ENCODE measurements at places on chromosomes 12 and 14.

DNA sequence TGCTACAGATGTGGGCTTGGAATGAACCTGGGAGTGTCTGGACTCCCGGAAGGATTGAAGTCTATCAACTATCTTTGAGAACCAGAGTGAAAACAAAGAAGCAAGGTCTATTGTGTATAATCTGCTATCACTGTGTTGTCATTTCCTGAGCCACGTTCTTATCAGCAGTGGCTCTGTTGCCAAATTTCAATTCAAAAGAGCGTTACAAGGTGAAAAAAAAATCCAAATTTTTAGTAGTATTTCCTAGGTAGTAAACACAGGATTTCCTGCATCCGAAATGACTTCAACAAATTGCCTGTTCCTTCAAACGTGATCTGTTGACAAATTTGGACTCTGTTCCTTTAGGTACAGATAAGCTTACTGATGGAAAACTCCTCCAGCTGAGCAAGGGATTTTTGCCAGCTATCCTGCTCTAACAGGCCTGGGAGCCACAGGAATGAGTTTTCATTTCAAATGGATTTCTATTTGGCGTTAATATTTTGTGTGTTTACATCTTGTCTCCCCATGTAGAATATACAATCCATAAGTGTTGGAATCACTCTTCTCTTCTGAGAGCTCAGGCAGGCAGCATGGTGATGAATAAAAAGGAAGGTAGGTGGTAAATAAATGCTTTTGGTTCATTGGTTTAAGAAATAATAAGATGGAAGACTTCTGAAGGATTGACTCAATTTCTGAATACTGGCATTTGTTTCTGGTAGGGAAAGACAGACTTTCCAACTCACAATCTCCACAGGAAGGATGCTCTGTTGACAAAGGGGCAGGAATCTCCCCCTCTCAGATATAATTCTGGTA lies 58.5 kb downstream of the GPR135 start:
- DNase-seq = no peak

DNA sequence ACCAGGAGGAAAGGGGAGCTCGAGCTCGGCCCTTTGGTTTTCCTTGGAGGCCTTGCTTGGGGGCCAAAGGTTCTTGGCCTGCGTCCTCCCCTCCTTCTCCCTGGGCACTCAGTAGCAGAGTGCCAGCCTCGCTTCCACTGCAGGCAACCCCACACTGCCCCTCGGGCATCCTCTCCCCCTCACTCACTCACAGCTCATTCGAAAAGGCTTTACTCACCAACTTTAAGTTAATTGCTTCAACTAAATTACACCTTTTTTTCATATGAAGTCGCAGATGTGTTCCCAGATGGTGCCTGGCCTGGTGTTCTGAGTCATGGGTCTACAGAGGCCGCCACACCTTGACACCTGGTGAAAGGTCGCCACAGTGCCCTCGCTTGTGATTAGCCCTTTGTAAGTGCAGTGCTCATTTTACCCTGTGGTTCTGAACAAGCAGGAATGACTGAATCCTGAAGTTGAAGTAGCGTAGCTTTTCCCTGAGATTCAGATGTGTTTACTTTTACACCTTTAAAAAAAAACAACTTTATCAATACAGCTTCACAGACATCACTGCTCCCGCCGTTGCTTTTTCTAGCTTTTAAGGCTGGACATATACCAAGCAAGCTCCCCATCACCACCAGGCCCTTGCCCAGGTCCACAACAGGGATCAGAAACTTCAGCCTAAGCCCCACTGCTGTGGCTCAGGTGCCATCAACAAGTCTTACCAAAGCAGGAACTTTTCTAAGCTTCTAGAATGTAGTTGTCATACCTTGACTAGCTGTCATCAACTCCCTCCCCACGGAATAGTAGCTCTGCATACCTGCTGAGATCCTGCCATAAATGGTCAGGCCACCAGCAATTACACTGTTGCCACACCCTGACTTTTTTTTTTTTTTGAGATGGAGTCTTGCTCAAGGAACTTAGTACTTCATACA lies 20.3 kb upstream of the ADIPOR2 start:
- no peak for DNase-seq

DNA sequence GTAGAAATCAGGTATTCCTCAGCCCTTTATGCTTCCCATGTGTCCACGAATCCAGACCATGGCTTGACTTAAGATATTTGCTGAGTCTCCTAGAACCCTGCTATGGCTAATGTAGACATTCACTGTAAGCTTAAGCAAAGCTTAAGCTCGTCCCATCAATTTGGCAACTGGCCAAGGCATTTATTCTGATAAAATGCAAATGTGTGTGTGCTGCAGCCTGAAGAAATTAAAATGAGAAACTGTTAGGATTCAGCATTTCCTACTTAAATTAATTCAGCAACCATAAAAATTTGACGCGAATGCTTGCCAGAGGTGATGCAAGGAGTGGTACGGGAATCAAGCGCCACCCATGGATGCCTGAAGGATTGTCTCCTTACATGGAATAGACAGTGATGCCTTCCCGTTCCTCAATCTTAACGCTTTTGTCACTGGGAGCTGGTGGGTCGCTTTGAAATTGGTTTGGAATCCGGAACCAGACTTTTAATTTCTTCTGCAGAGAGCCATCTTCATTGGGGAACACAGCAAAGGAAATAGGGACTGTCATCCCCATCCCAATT lies 13.2 kb downstream of the HEBP1 start:
- no peak for DNase-seq

- DNase-seq = no peak
Observed at GRCh38 chr12:32264961-32265360, 134.4 kb upstream of the FGD4 start.

GRCh38 chr14:58824796-58825195 lies 187.0 kb downstream of the DACT1 start:
- no peak for DNase-seq

GRCh38 chr14:65949711-65950516 lies 536.3 kb upstream of the CCDC196 start:
- no peak for DNase-seq
